ENCODE measurements at places on chromosomes 13 and 19.

- DNase-seq, result peak; percentile 67
Observed at GRCh38 chr13:88246239-88246638, 575.1 kb downstream of the SLITRK5 start.

DNA sequence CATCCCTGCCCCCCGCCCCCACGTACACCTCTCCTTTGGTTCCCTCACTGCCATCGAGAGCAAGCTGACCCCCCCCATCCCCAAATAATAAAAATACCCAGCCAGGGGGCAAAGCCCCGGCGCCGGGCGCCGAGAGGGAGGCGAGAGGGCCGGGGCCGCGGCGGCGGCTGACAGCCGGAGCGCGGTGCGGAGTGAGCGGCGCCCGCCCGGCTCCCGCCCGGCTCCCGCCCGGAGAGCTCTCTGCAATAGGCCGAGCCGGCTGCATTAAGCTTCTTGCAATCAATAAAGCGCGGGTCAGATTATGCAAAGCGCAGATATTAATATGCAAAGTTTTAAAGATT lies 40.9 kb downstream of the DEDD2 start:
- no peak for DNase-seq

GRCh38 chr13:78897200-78897599 lies 238.2 kb upstream of the OBI1 start:
- DNase-seq, result no peak

GRCh38 chr19:48975947-48976847 lies 11.1 kb downstream of the FTL start:
- DNase-seq, result peak; percentile 42

DNA sequence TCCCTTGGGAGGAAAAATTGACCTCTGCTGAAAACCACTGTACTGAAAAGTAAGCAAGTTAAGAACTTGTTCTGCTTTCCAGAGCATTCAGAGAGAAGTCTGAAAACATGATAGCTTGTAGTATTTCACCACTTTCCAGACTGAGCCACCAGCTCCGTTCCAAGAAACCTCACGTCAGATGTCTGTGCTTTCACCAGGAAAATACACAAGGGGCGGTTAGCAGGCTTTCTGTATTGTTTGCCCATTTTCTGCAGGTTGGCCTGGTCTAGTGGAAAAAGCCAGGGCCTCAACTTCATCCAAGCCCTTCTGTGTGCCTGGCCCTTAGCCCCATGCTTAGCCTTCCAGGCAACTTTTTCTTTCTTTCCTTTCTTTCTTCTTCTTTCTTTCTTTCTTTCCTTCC lies 36.4 kb downstream of the RXFP2 start:
- DNase-seq, result no peak

DNA sequence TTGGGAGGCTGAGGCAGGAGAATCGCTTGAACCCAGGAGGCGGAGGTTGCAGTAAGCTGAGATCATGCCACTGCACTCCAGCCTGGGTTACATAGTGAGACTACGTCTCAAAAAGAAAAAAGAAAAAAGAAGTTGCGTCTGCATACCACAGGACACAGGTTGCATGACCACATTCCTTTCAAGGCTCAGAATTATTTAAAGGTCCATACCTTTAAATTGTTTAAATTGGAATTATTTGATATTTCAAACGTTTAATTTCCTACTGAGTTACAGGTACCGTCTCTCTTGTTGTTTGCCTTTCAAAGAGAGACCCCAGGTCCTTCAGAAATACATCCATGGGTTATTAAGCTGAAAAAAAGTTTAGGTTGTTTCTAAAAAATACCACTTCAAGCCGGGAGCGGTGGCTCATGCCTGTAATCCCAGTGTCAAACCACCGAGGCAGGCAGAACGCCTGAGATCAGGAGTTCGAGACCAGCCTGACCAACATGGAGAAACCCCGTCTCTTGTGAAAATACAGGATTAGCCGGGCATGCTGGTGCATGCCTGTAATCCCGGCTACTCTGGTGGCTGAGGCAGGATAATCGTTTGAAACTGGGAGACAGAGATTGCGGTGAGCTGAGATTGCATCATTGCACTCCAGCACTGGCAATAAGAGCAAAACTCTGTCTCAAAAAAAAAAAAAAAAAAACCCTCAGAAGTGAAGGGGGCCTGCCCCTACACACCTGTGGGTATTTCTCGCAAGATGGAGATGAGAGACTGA lies 18.6 kb downstream of the ZNF816 start:
- no peak for DNase-seq

DNA sequence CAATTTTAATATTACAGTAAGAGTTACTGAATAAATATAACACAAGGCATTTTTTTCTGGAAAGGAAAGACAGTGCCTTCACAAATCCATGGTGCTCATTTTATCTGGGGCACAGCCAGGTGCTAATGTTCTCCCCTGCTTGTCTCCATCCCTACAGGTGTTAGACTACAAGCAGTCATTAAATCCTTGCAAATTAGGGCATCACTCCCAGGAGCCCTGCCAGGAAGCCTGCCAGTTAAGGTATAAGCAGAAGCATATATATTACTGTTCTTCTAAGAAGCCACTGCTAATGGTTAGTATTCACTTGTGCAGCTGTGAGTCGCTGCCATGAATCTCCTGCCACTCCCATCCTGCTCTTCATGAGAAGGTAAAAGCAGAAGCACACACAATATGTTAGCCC lies 149.7 kb downstream of the OXGR1 start:
- peak; percentile 85 for DNase-seq

DNA sequence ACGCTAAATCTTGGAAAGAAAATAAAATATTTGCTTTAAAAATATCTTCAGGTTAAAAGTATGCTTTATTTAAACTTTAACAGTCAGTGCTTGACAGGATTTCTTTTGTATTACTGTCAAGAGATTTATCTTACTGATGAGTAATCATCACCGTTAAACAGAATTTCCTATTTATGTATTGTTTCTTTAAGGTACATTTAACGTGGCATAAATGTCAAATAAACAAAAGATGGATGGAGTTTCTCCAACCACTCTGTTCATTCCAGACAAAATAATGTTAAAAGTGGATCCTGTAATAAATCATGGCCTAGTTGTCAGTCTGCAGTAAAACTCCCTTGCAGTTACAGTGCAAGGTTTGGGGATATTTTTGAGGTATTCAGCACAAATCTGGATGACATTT lies 298.3 kb downstream of the DIAPH3 start:
- DNase-seq, result no peak

DNA sequence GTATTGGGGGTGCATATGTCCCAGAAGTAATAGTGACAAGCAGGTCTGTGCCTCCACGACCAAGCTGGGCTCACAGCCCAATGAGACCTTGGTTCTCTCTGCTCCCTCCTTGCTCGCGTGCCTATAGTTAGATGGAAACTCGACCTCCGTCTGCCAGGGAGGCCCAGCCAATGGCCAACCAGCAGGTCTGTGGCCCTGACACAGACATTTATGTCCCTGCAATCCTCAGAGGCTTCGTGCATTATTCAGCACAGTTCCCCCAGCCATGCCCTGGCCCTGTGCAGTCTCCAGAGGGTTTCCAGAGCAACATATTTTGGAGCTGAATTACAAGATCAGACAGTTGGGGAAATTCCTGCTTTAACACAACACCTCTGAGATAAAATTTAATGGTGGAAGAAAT lies 105.1 kb downstream of the UQCRFS1 start:
- DNase-seq, result no peak

GRCh38 chr19:42386974-42387707 lies 3.0 kb downstream of the CNFN start:
- peak; percentile 90 for DNase-seq

- no peak for DNase-seq
Observed at GRCh38 chr13:44198826-44199225, 174.8 kb upstream of the SERP2 start.

DNA sequence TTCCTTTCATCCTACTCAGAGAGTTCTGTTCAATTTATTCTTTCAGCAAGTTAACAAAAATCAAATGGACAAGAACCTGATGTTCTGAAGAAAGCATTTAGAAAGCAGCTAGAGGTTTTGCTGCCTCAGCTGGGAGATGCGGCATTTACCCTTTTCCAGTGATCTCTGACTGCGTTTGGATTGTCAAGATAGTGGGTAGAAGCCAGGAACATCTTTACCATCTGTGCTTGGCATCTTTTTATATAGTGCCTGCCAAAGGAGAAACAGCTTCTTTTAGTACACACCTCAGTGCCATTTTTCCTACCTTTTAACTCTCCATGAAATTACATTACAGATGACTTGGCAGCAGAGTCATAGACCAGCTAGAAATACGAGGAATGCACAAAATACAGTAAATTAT lies 680.8 kb downstream of the SLITRK1 start:
- no peak for DNase-seq

DNA sequence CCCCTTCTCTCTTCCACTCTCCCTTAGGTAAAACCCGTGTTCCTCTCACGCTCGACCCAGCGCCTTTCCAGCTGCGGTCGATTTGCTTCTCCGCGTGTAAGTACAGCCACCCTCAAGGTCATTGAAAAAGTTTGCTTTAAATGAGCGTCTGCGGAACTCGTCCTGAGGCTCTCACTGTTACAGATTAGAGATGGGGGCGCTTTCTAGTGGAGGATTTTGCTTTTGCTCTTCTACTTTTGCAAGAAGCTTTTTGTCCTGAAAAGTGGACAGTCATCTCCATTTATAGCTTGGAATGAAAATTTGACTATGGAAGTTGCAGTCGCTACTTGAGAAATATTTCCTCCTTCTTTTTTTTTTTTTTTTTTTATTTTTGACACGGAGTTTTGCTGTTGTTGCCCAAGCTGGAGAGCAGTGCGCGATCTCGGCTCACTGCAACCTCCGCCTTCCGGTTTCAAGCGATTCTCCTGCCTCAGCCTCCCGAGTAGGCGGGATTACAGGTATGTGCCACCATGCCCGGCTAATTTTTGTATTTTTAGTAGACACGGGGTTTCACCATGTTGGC lies 595 bp upstream of the RAB20 start:
- no peak for DNase-seq

- peak; percentile 3 for DNase-seq
Observed at GRCh38 chr19:11949201-11949600, 15.6 kb upstream of the ZNF763 start.

- no peak for DNase-seq
Observed at GRCh38 chr13:99418103-99418842, 83.0 kb upstream of the TM9SF2 start.

DNA sequence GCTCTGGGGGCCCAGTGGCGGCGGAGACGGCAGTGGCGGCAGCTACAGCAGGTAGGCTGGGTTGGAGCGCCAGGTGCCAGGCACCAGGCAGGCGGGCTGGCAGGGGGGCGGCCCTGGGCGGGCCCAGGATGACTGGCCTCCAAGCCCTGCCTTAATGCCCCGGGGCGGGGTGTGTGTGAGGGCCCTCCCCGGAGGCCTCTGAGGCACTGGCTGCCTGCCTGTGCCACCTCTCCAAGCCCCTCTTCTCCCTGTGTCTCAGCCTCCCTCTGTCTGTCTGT lies at the start of gene KLK11:
KLK11 (minus strand) TSS at position 63 of the 278 bp plus-strand sequence. CDS start 985 bp downstream, outside the sequence.
- peak; percentile 66 for DNase-seq

DNA sequence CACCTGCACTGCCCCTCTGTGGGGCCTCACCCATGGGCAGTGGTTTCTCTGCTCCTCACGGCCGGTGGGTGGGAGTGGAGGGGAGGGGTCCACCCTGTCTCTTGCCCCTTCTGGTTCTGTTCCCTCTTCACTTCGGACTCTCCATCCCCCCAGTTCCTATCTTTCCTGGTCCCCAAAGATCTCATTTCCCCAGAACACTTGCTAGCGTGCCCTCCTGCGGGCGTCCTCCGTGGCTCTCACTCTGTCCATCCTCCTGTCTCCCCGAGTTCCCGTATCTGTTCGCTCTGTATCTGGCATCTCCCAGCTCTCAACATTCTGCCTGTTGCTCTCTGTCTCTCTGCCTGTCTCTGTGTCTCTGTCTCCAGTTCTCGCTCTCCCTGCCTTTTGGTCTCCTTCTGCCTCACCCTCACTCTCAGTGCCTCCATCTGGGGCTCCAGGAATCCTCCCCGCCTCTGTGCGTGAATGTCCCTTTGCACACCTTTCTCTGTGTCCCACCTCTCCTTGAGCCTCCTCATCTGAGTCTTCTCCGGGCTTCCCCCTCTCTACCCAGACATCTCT lies 363 bp downstream of the SPIB start:
- no peak for DNase-seq

- no peak for DNase-seq
Observed at GRCh38 chr13:102651892-102652291, 43.0 kb downstream of the METTL21C start.

DNA sequence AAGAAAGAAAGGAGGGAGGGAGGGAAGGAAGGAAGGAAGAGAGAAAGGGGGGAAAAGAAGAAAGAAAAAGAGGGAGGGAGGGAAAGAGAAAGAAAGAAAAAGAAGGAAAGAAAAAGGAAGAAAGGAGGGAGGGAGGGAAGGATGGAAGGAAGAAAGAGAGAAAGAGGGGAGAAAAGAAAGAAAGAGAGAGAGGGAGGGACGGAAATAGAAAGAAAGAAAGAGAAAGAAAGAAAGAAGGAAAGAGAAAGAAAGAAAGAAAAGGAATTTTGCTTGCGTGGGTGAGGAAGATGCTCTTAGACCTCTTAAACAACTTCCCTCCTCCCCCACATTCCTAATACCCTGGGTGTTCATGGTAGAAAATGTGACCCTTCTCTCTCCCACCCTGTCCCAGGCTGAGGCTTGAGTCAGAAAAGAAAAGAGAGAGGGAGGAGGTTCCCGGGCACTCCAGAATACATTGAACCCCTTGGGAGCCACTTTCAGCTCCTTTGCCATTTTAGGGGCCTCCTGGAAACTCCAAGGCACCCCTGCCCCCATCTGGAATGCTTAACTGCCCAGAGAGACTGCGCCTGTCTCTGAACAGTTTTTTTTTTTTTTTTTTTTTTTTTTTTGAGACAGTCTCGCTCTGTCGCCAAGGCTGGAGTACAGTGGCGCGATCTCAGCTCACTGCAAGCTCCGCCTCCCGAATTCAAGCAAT lies 9.2 kb upstream of the KANK3 start:
- no peak for DNase-seq

GRCh38 chr19:2221250-2221831 lies 14.8 kb downstream of the PLEKHJ1 start:
- DNase-seq, result no peak

DNA sequence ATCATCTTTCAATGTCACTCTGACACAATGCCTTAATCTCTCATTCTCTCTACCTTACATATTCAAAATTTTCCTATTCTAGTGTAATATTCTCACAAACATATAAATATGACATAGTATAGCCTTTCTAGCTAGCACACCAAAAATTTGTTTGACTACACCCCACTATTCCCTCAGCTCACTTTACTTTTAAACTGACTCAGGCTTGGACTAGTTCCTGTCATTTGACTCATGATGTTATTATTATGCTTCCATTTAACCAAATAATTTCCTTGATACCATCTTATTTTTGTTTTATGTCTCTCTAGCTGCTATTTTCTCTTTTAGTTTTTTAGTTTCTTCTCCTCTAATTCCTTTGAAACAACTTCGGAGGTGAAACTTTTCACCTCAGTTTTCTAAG lies 1745.6 kb upstream of the PCDH20 start:
- no peak for DNase-seq

DNA sequence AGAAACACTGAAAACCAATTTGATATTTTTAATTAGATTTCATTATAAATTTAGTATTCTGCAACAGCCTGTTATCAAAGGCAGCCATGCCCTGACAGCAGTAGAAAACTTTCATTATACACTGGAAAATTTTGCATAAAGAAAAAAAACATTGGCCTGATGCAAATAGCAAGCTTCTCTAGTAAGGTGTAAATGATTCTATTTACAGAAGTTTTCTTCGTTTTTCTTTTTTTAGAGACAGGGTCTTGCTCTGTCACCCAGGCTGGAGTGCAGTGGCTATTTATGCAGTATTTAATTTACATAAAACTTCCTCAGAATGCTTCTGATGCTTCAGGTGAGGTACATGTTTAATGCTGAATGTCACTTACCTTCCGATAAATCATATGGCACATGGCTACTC lies 67.0 kb downstream of the ABCC4 start:
- no peak for DNase-seq

Data from NCI-H1417 (cell line).